ENCODE measurements at places on chromosomes 1 and 21.
A peak's percentile ranks its signal among the peaks of the same experiment; 100 is the strongest.

- DNase-seq, result no peak
Observed at GRCh38 chr1:223289621-223290020, 74.4 kb downstream of the SUSD4 start.

DNA sequence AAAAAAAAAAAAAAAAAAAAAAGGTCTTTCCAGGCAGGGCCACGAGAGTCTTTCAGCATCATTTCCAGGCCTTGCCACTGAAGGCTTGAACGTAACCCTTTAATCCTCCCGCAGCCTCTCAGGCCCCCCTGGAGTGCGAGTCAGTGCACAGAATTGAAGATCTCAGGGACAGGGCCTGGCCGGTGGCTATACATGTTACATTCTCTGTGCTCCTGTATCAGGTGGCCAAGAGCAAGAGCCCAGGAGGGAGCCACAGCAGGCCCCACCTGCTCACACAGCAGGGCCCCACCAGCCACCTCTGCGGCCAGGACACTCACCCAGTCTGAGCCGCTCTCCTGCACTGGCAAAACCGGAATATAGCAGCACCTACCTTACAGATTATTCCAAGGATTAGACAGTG is 34.1 kb upstream of the SLC25A33 start:
- DNase-seq, result no peak

DNA sequence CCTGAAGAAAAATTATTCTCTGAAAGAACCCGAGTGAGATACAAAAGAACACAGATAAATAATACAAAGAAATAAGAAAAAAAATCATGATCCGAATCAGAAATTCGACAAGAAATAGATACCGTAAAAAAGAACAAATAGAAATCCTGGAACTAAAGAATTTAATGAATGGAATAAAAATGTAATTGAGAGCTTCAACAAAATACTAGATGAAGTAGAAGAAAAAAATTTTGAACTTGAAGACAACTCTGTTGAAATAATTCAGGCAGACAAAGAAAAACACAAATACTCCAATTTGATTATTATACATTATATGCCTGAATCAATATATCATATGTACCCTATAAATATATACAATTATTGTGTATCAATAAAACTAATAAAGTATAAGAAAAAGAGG is 4.8 kb upstream of the OR6F1 start:
- DNase-seq, result no peak

GRCh38 chr1:33391343-33392078 is 39.4 kb downstream of the PHC2 start:
- no peak for DNase-seq

DNA sequence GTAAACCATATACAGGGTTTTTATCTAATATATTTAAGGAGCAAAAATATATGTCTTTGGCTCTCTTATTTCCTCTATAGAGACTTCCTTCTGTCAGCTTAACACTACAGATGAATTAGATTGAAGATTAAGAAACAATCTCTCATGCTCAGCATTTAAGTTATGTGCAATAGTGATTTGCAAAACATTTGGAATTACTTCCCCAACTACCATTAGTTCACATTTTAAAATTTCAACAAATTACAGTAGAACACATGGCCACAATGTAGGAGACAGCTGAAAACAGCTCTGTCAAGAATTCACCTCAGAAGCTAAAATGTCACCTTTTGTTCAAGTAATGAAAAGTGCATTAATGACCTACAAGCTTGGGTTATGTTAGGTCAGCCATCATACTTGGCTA is 177.9 kb downstream of the EIF4G3 start:
- DNase-seq, result no peak

- no peak for DNase-seq
Observed at GRCh38 chr1:211229365-211229759, 29.8 kb upstream of the RCOR3 start.

- no peak for DNase-seq
Observed at GRCh38 chr1:2271211-2271721, 43.1 kb downstream of the SKI start.

GRCh38 chr21:46598581-46599572 is 6.0 kb downstream of the S100B start:
- no peak for DNase-seq

GRCh38 chr21:34889676-34890469 is 159.2 kb downstream of the RUNX1 start:
- peak; percentile 78 for DNase-seq

DNA sequence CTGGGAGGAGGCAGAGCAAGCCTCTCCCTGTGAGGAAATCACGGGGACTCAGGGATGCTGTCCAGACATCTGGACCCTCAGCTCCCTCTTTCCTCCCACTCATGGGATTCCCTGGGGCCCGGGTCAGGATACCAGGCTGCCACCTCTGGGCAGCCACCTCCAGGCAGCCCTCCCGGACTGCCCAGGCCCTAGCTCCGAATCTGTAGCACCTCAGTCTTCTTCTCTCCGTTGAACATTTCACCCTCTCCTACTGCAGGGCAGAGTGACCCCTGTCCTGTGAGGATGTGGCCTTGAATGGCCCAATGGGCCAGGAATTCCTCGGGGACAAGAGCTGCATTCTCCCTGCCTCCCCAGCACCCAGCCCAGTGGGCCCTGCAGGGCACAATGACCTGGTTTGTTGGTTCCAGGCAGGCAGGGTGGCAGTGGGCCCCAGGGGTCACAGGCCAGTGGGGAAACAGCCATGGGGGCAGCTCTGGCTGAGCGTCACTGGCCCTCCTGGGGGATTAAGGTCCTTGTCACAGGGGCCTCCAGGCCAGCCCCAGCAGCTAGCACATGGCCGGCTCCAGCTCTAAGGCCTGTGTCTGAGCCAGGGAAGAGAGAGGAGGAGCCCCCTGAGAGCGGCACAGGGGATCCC is 9.5 kb upstream of the TTC34 start:
- DNase-seq, result no peak

- no peak for DNase-seq
Observed at GRCh38 chr1:54008876-54009275, 9.1 kb downstream of the LDLRAD1 start.

Data from head of caudate nucleus (tissue), 42 donors.